Stomach (tissue), 19 donors: ENCODE measurements at places on chromosomes 1 and 21.

DNA sequence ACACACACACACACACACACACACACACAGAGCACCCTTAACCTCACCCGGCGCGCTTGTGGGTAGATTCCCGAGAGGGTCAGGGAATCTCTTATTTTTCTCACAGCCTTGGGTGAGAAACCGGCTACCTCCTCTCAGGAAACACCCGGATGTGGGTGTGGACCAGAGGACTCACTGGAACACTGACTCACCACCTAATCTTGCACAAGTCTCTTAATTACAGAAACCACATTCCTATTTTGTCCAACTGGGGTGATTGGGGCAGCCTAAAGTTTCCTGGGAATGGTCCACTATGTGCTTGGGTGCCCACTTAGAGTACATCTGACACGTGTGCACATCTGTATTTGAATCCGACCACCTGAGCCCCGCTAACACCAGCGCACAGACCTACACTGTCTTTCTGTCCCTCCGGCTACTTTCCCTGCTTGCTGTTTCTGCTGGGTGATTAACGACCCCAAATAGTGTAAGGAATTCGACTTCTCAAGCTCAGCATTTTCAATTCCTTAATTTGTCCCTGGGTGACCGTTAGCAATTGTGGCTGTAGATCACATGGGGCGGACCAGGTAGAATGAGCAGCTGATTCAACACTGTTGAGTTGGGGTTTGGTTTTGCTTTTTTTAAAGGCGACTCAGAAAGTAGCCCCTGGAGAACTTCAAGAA lies 14.0 kb upstream of the TBX15 start:
- DNase-seq: no peak

GRCh38 chr1:231976231-231976630 lies 349.6 kb downstream of the DISC1 start:
- no peak for DNase-seq

DNA sequence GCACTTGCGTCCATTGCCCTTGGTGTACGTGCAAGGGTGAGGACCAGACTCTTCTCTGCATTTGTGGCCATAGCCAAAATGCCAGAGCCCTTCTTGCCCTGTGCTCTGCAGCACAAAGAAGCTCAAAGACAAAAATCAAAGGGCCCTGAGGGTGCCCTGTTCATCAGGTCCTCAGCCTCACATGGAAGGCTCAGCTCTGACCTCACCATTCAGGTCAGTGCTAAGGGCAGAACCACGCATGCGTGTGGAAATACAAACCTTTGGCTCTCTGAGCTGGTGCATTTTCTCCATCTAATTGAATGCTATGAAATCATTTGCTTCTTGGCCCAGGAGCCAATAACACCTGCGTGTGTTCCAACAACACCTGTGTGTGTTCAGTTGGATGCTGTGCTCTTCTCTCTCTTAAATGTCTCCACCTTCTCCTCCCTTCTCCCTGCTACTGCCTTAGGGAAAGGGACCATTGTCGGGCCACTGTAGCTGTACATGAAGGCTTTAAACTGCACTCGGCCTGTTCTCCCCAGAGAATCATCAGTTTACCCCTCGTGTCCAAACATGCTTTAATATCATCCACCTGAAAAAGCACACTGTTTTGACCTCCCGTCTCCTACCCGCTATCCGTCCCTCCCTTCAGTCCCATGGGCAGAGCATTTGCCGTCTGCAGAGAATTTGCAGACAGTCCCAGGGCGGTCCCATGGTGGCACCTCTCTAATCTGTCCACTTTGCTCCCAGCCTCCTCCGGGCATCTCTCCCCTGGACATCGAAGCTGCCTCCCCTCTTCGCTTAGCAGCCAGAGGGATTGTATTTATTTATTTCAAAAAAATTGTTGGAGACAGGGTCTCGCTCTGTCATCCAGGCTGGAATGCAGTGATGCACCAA lies 60.6 kb downstream of the EVA1C start:
- no peak for DNase-seq

DNA sequence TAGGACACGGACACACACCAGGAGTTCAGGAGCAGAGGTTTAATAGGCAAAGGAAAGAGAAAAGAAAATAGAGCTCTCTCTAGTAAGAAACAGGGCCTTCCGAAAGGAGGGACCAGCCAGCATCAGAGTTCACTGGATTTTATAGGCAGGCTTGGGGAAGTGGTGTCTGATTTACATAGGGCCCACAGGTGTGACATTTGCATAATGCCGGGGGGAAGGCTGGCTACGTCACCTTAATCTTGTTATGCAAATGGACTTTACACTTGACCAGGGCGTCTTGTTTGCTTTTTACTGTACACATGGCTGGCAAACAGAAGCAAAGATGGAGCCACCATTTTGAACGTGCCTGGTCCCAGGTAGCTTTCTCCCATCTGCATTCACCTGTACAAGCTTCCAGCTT lies at the start of gene OR14A16:
Gene OR14A16 (minus strand): TSS at position 97 of the 400 bp plus-strand sequence. CDS start 8,390 bp downstream, outside the sequence.
- peak; percentile 9 for DNase-seq

- no peak for DNase-seq
Observed at GRCh38 chr21:44418108-44418875, 37.0 kb upstream of the LRRC3 start.

- DNase-seq: no peak
Observed at GRCh38 chr1:233357595-233358397, 30.3 kb downstream of the MAP3K21 start.

DNA sequence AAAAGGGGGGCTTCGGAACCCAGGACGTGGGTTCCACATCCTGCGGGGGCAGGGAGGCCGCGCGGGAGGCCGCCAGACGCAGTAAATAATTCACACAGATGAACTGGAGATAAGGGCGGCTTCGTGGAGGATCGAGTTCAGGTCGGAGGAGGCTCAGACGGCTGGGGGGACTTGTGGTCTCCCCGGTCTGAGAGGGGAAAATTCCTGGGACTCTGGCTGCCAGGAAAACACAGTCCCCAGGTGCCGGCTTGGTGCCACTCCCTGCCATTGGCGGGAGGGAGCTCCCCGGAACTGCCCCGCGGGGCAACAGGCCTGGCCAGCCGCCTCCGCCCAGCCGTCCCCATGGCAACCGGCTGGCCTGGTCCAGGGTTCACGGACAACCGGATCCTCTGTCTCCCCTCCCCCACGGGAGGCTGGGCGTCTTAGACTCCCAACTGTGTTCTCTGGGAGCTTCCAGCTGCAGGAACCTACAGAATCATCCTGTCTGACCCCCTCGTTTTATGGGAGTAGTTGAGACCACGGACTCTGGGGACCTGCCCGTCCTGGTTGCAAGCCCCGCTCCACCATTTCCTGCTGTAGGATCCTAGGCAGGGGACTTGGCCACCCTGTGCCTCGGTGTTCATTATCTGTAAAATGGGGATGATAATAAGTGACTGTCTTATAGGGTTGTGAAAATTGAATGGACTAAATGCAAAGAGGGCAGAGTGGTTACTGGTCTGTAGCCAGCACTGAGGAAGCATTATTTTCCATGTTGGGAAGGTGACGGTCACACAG lies 9.6 kb downstream of the CAMK2N1 start:
- peak; percentile 92 for DNase-seq

DNA sequence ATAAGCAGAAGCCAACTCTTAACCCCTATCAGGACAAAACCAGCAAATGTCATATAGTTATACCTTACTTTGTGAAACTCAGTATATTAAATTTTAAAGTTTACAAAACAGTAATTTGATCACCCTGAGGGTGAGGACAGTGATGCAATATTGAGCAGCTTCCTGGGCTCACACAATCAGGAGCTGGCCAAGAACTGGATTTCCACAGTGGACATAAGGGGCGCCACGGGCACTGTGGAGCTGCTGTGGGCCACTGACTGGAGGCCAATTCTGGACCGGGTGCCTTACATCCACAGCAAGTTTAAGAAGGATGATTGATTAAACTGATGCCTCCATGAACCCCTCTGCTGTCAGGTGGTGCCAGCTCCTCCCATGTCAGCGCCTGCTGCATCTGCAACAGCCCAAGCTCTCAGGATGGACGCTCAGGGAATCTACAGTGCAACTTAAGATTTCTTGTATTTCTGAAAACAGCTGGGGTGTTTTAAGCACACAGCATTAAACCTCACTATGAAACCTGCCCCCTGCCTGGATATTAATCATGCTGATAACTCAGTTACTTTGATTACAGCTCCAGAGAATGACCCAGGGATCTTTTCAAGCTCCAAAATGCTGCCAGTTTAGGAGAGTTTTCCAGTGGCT lies 55.9 kb downstream of the TOR3A start:
- DNase-seq: no peak

DNA sequence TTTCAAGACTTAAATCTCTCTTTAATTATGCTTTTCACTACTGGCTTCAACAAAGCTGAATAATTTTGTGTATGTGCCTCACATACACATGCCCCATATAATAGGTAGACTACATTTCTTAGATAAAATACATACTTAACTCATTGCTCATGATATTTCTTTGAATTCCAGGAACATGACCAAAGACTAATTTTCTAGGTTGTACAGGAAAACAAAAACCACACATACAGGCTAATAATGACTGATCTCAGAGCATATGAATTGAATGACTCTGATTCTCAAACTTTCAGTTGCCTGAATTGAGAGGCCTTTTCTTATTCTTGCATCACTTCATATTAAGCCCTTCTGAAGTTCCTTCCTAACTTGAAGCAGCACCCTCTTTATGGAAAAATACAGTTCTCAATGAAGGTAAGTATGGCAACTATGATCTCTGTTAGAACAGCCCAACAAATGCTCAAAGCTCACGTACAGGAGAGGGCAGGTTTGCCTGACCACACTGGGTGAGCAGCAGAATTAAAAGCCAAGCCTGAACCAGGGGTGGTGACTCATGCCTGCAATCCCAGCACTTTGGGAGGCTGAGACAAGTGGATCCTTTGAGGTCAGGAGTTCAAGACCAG lies 22.6 kb upstream of the UAP1 start:
- DNase-seq: no peak

DNA sequence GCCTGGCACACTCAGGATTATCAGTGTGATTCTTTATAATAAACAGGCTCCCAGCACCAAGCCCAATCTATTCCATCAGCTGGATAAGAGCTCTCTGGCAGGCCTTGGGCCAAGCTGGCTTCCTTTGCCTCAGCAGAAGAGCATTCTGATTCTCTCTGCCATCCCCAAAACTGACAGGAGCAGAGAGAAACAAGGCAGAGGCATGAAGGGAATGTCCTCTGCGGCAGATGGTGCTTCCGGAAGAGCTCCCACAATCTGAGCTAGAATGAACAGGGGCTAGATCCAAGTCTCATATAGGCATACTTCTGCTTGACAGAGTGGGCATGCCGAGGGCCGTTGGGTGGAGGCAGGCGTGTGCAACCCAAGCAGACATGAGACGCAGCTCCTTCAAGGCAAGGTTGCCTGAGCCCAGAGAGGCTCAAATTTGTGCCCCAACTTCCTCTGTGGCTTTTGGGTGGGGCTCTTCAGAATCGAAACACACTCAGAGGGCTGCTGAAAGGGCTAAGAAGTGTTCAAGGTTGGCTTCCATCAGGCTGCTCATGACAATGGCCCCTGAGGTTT lies 4.0 kb downstream of the CAPN2 start:
- no peak for DNase-seq

GRCh38 chr1:40710581-40711315 lies 19.2 kb downstream of the NFYC start:
- DNase-seq: peak; percentile 31

- DNase-seq: peak; percentile 16
Observed at GRCh38 chr1:248404024-248404423, 1.2 kb downstream of the OR2T1 start.

- DNase-seq: no peak
Observed at GRCh38 chr21:15139898-15140297, 75.1 kb upstream of the NRIP1 start.

DNA sequence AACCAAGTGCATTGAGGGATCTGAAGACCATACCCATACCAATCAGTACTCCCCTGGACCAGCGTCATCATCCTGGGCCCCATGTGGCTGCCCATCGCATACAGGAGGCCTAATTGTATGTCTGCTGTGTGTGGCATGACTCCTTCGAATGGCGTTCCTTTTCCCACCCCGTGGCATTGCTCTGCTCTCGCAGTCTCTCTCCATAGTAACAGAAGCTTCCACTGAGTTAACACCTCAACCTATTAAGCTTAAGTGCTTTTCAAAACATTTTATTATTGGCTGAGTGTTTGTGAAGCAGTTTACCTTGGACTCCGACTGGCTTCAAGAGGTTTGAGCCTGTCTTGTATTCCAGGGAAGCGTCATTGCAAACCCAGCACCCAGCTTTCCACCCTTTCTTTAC lies 187.1 kb upstream of the LMO4 start:
- no peak for DNase-seq

DNA sequence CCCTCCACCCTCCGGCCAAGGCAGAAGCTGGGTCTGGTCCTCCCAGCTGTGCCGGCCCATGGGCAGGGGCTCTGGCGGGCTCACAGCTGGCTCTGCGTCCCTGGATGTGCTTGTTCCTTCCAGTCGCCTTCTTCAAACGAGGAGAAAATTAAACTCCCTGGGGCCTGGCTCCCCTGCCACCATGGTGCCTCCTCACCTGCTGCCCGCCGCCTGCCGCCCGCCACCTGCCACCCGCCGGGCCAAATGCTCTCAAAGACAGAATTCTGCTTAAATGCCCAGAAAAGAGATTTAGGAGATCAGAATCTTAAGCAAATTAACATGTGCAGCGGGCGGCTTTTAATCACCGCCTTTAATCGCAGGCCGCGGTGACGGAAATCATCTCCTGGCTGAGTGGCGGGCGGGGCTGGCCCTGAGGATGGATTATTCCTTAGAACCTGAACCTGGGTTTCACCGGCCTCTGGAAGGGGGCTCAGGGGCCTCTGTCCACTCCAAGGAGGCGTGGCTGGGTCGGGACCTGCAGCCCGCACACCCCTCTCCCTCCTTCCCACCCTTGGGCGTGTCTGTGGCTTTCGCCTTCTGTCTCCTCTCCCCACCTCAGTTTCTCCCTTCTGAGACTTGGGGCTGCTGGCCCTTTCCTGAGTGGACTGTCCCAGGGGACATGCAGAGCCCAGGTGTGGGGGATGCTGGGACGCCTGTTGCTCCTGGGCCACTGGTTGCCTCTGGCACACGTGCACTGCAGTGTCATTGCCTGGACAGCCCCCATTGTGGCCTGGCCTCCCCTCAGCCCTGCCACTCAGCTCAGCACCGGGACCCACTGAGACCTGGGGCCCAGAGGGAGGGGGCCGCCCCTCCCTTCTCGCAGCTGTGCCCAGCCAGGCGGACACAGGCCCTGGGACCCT lies 10.5 kb upstream of the PLCH2 start:
- DNase-seq: no peak

DNA sequence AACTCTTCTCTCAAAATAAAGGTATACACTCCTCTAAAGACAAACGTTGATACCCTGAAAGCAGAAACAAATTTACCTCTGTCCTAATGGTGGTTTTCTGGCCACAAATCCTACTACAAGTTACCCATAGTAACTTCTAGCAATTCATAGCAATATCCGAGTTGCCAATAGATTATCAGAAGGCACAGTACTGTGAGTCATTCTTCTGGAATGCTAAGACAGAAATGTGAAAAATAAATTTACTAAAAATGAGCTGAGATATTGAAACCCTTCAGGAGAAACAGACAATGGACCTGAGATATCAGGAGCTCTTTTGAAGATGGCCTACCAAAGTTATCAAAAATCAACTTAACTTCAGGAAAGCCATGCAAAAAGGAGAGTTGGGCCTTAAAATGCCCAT lies 715.0 kb upstream of the ADAMTS5 start:
- no peak for DNase-seq

GRCh38 chr1:226722901-226723656 lies 16.0 kb downstream of the ITPKB start:
- DNase-seq: no peak
